ENCODE measurements at places on chromosomes 3 and 15. TPM values are rescaled to one million over a fixed set of nuclear protein-coding genes. Genes with fewer than 3 reads are reported as not detected.

- DNase-seq: no peak
These were observed 130.9 kb upstream of the BHLHE40 start for GRCh38 chr3:4848176-4848825.

Gene NME9
- 2.6 TPM for total RNA-seq

- DNase-seq: no peak
These were observed 30.8 kb upstream of the MAP3K13 start for GRCh38 chr3:185332026-185332735.

Gene CAMKV
- not detected for total RNA-seq

Gene C3orf22
- total RNA-seq: not detected

Gene ECE2
- not detected for total RNA-seq

DNA sequence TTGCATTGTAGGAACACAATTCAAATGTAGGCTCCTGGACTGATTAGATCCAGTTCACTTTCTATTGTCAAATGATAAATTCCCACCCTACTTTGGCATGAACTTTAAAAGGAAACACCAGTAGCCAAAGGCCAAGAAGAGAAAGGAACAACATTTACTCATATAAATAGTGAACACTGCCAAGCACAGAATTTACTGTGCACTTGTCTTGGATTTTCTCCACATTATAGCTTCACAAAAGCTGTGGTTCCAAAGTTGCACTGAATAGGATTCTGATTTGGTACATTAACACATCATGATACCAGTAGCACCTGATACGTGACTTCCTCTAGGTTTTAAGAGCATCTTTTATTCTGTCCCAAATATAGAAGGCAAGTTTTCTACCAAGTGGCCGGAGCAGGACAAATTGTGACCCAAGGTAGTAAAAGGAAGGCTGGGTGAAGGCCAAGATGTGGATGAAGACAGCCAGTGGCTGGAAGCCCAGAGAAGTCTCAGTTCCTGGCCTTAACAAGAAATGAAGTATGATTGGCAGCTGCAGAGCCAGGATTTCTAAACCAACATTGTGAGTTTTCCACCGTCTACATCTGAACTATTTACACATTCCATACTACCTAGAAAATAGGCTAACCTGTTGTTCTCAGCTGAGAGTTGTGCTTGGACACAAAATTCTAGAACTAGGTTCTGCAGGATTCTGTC lies 206.7 kb downstream of the THRB start:
- DNase-seq: peak; percentile 44

- no peak for DNase-seq
These were observed 21.7 kb upstream of the SLC25A26 start for GRCh38 chr3:66199089-66199473.

Gene PLXNB1
- 129 TPM for total RNA-seq

DNA sequence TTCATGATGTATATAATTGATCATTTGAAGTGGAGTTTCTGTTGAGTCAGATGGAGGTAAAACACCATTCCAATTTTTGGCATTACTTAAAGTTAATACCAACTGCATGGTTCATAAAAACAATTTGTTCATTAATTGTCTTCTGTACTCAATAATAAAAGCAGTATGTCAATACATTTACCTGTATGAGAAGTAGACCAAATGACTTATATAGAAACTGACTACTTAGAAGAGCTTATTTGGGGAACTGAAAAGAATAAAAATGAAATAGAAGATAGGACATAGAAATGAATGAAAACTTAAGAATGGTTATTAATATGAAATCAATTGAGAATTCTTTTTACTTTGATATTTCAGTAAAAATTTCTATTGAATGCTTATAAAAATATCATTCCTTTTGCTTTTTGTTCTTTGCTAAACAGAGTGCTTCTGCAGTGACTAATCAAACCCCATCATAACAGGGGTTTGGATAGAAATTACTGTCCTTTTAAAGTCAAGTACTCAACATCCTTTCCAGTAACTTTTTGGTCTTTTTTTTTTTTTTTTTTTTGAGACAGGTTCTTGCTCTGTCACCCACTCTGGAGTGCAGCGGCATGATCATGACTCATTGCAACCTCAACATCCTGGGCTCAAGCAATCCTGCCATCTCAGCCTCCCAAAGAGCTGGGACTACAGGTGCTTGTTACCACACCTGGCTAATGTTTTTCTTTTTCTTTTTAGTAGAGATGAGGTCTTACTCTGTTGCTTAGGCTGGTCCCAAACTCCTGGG lies 6.5 kb upstream of the CRYBG3 start:
- peak; percentile 66 for DNase-seq

- DNase-seq: no peak
These were observed 80.3 kb upstream of the KCNMB2 start for GRCh38 chr3:178455946-178456345.

DNA sequence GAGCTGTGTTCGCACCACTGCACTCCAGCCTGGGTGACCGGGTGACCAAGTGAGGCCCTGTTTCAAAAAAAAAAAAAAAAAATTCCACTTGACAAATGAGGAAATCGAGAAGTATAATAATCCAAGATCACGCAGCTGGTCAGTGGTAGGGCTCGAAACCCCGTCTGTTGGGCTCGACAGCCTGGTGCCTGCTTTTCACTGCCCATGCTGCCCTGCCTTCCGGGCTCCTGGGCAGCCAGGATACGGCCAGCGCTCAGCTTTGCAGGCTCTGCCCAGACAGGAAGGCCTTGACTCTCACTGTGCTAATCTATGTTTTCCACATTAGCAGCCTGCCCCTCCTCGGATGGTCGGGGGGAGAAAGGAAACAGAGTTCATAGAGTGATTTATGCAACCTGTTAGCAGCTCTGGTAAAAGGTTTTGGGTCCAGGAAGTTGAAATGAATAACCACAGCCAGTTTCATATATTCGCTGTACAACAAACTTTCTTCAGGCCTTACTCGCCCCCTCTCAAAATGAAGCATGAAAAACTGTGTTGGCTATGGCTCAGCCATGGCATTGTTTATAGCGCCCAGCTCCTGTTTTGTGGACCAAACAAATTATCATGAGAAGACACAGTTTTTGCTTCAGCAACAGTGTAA lies 108.8 kb downstream of the XXYLT1 start:
- DNase-seq: peak; percentile 29

GRCh38 chr15:80070840-80071239 lies 11.4 kb downstream of the ZFAND6 start:
- DNase-seq: no peak

- DNase-seq: no peak
These were observed 635.4 kb upstream of the NECTIN3 start for GRCh38 chr3:110436209-110436608.

Gene RTP3
- not detected for total RNA-seq

Gene CNTN6
- 9.8 TPM for total RNA-seq

Gene VEPH1
- total RNA-seq: 6.9 TPM

DNA sequence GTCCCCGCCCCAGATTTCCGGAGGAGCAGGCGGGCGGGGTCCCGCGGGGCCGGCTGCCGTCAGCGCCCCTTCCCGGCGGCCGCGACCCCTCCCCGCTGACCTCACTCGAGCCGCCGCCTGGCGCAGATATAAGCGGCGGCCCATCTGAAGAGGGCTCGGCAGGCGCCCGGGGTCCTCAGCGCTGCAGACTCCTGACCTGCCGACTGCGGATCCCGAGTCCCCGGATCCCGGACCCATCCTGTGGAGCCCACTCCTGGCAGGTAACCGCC lies at the start of gene TRH:
TSS of gene TRH (plus strand) at position 157 of the 269 bp plus-strand sequence. CDS start 1,097 bp downstream, outside the sequence.
- DNase-seq: no peak

- no peak for DNase-seq
These were observed 66.5 kb downstream of the GABRG3 start for GRCh38 chr15:27037501-27037900.

Gene OR5H15
- not detected for total RNA-seq

Gene RGMA
- total RNA-seq: 3.8 TPM

GRCh38 chr15:90305932-90306331 lies 40.5 kb downstream of the NGRN start:
- no peak for DNase-seq

GRCh38 chr3:133478624-133479023 lies 78.8 kb downstream of the BFSP2 start:
- DNase-seq: no peak

DNA sequence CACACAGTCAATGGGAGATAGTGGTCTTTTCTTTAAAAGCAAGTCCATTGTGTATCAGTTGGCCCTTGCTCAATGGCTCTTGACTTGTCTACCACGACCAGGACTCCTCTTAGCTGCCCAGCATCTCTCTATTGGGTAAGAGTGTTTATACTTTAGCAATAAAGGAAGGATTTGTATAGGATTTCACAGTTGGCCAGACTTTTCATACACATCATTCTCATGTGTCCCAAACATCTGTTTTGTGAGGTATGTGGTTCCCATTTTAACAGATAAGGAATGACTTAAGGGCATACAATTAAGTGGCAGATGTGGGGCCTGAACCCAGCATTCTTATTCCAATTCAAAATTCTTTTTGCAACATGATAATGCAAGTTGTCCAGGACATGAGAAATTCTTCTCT lies 191.5 kb downstream of the CHST2 start:
- no peak for DNase-seq

GRCh38 chr3:191362037-191362436 lies 31.7 kb upstream of the UTS2B start:
- peak; percentile 61 for DNase-seq

- DNase-seq: no peak
These were observed 127.0 kb upstream of the ICE2 start for GRCh38 chr15:60605879-60606307.

All from thyroid gland (tissue), 4 donors.